Hematopoietic multipotent progenitor cell (in vitro differentiated cells): ENCODE measurements at places on chromosomes 2 and 18.

DNA sequence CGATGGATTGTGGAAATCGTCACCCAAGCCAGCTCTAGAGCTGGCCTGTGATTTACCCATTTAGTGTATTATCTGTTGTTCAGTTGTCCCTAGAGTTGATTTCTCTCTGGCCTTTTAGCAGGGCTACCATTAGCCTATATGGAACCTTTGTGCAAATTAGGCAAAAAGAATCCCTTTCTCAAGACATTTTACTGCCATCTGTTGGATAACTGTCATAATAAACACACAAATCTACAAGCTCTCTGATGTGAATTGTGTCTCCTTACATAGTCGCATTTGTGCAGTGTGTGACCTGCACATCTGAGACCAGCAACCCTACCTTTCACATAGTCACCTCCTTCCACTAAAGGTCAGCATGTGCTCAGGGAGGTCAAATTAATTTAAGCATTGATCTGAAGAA, 34.0 kb downstream of the LOXHD1 start:
- no peak for DNase-seq

GRCh38 chr2:102042196-102043081, 50.7 kb downstream of the IL1R2 start:
- DNase-seq: no peak

- no peak for DNase-seq
Measured at GRCh38 chr2:24272907-24273306, 87.4 kb downstream of the ITSN2 start.

DNA sequence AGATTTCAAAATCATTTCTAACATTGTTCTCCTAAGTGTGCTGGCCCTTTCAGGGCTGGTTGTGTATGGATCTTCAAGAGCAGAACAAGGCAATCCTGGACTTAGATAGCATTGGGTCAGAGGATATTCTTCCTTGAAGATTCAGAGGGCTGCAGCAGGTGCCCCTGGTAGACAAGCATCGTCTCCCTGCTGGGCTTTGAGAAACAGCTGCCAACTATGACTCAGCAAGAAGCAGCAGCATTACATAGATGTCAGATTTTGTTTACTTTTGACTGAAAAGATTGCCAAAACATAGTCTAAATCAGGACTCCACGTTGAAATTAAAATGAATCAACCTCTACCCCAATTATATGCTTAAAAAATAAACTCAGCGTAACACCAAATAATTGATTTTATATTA, 618.8 kb downstream of the SOCS6 start:
- DNase-seq: no peak

DNA sequence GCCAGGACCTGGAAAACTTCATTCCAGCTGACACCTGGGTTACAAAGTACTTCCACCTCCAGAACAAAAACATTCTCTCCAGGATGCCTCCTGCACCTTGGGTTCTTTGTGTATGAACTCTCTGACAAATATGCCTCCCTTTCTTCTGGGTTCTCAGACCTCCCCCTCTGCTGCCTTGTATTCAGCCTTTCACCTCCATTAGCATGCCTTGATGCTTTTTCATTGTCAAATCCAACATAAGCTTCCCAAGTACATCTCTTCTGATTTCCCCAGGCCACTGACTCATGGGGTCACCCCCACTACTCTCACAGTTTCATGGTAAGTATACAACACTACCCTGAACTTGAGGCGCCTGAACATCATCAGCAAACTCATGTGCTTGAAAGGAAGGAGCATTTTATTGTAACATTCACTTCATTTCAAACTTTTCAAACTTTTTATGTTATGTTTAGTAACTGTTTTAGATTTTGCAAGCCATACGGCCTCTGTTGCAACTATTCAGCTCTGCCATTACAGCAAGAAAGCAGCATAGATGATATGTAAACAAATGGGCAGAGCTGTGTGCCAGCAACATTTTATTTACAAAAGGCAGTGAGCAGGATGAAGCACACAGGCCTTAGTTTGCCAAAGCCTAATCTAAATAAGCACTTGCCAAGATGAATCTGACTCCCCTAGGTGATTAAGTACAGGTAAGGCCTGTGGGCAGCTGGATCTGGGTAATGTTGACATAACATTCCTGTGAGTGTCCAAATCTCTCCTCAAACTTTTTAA, 32.5 kb upstream of the MRPS9 start:
- no peak for DNase-seq

GRCh38 chr2:199936554-199936953, 18.7 kb downstream of the TYW5 start:
- DNase-seq: no peak

DNA sequence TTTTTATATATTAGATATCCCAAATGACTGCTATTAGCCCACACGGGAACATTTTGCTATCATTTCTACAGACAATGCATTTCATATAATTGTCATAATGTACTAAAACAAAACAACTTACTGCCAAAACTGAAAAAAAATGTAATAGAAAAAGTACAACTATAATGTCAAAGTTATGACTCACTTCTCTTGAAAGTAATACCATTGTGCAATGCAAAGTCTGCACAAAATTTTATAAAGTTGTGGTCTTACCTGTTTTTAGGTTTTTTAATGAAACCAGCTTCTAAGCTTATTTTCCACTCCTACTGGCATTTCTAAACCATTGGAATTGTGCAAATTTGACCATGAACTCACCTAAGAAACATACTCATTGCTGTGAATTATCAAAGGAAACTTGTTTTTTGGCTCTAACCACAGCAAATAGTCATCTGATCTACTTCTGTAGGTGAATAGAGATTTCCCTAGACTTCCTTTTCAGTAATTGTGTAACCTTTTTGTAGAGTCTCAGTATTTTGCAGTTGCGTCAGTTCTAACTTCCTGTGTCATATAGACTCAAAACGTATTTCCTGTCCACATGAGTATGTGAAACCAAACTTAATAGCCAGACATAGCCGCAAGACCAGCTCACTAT, 31.9 kb upstream of the TFPI start:
- DNase-seq: peak; percentile 27

GRCh38 chr2:189570570-189571031, 10.0 kb downstream of the SLC40A1 start:
- DNase-seq: no peak

DNA sequence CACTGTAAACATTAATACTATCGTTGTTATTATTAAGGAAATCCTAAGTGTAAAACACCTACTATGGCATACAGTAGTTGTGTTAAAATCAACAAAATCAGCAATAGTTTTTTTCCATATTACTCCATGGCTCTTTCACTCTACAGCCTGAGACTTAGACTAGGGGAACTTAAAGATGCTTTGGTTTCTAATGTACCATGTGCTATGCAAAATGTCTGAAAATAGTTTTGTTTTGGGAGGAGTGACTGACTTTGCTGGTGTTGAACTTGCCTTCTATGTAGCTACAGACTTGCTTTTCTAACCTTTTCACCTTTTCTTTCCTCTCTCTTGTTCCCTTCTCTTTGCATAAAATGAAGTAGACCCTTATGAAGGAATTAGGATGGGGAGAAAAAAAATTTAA, 159.0 kb upstream of the CCDC195 start:
- no peak for DNase-seq

- no peak for DNase-seq
Measured at GRCh38 chr18:59358414-59358711, 702 bp downstream of the LMAN1 start.

GRCh38 chr2:241933179-241933911, 63.8 kb downstream of the RTP5 start:
- no peak for DNase-seq

DNA sequence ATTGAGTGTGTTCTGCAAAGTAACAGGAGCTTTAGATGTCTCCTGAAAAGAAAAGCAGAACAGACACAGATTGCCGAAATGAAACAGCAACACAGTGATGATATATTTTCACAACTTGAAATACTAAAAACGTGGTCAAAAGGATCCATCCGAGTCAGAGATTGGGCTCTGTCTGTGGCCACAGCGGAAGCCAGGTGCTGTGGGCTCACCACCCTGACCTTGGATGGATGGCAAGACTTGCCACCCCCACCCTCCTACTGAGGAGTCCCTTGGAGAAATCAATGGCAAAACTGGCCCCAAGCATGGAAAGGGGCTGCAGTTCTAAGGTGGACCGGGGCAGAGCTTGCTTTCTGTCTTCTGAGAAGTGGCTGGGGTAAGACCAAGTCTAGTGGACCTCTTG, 31.4 kb upstream of the ACKR3 start:
- DNase-seq: no peak

- DNase-seq: no peak
Measured at GRCh38 chr2:157184161-157184895, 73.2 kb upstream of the GALNT5 start.

- DNase-seq: no peak
Measured at GRCh38 chr2:142478206-142478605, 347.4 kb upstream of the LRP1B start.

DNA sequence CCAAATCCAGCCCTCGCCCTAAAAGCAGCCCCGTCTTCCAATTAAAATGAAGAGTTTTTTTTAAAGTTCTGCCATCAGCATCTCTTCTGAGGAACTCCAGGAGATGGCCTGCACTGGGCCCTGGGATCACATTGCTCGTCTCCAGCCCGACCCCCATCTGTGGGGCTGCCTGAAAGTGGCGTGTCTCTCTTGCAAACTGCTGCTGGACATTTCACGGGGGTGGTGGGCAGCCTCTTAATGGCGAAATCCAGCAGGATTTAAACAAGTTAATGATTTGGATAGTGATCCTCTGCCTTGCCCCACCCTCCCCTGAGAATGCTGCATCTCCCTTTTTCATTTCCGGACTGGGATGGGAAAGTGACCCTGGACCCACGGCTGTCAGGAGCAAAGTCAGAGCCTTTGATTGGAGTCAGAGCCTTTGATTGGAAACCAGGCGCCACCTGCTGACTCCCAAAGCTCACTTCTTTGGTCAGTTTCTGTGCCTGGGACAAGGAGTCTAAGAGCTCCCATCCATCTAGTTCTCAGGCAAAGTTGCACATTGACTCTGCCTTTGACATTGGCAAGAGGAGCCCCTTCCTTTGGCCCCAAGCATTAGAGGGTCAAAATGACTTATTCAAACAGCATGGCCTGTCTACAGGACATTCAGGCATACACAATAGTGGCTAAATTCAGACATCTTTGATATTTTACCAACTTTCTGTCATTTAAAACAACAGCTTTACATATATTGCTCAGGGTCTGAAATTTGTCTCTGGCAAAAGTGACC, 155.2 kb downstream of the SH3BP4 start:
- DNase-seq: peak; percentile 63

DNA sequence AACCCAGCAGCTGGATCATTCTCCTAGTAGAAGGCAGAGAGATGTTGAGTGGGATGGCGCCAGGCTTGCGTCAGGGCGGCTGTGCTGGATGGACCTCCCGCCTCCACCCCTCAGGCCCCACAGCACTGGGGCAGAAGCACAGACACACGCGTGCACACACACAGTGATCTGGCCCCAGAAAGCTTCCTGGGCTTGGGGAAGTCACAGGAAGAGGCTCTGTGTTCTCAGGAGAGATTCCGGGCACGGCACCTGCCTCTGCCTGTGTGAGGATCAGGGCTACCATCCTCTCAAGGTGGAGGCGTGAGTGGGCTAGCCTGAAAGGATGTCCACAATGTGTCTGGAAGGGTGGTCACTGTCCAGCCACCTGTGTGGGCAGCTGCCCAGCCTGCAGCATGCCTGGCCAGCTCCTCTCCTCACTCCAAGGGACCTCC, 229.8 kb upstream of the HS6ST1 start:
- no peak for DNase-seq

- DNase-seq: no peak
Measured at GRCh38 chr2:201298462-201299052, 38.2 kb downstream of the CASP8 start.

GRCh38 chr2:119291588-119292167, 68.0 kb downstream of the STEAP3 start:
- DNase-seq: no peak

DNA sequence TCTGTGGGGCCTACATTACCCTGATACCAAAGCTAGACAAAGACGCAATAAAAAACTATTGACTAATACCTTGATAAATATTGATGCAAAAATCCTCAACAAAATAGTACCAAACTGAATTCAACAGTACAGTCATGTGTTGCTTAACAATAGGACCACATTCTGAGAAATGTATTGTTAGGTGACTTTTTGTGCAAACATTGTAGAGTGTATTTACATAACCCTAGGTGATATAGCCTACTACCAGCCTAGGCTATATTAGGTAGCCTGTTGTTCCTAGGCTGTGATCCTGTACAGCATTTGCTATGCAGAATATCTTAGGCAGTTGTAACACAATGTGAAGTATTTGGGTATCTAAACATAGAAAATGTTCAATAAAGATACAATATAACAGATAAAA, 36.7 kb downstream of the CCDC138 start:
- no peak for DNase-seq

DNA sequence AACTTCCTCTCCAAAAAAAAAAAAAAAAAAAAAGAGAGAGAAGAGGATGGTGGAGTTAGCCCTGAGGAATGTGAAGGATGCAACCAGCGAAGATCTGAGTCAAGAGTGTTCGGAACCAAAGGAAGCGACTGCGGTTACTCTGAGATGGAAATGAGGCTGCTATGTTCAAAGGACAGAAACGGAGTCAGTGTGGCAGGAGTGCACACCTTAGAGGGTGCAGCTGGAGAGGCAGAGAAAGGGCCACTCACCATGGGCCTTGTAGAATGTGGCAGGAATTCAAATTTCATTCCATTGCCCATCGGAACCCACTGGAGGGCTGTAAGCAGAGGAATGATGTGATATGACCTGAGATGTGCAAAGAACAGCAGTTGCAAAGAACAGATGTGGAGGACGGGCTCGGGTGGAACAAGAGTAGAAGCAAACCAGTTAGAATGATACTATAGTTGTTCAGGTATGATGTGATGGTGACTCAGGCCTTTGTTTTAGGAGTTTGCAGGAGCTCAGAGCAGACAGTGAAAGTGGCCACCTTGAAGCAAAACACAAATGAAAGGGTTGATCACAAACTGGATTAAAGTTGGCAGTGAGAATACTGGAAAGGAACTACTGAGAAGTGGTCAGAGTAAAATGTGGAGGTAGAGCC, 22.6 kb downstream of the ITGA6 start:
- no peak for DNase-seq

DNA sequence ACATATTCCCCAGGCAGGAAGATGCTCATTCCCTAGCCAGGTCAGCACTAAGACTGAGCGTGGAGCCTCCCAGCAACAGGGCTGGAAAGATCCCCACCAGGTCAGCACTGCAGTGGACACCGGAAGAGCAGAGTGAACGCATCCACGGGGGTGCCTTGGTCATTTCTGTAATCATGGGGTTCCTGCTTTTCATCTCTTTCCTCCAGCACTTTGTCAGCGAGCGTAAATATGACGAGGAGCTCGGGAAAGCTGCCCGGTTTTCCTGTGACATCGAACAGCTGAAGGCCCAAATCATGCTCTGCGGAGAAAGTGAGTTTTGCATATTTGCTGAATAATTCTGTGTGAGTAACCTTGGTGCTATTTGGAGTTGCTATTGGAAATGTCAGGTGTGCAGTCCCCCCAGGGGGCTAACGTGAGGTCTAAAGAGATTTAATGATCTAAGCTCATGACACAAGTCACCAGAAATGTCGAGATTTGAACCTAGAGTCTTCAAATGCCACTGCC, 40.1 kb downstream of the KCTD18 start:
- DNase-seq: no peak

DNA sequence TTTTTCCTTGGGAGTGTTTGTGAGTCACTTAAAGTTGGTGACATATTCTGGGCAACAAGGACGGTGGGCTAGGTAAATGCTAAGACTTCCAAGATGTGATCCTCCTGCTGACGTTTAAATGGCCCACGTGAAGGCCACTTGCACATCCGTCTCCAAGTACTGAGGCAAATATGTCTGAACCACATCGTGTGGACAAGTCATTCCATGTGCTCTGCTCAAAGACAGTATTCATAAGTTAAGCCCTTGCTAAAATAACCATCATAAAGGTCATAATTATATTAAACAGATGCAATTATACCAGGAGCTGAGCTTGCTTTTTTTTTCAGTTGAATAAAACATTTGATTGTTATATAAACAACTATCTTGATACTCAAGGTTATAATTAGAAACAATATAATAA, 44.8 kb downstream of the SPP2 start:
- no peak for DNase-seq
